ENCODE measurements at places on chromosomes 5 and 9.

DNA sequence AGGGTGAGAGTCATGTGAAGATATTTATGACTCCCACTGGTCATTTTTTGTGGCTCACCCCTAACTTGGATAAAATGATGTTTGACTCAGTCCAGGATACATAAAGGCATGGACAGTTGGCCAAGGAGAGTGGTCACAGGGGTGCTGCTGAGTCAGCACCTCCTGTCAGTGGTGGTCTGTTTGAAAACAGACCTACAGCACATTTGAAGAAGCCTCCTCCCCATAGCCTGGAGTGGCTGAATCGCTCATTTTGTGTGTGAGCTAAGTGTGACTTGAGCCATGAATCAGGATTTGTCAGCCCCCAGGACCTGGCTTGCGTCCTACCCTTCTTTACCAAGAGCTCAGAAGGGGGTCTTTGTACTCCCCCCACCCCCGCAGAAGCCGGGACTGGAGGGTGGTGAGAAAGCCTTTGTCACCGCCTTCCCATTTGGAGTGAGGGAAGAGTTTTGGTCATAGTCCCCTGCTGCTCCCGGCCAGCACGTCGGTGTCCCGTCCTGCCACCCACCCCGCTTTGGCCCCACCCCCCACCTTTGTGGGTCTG, 35.6 kb downstream of the TRIO start:
- peak; percentile 34 for DNase-seq

GRCh38 chr5:116652196-116652729, 77.6 kb upstream of the SEMA6A start:
- no peak for DNase-seq

DNA sequence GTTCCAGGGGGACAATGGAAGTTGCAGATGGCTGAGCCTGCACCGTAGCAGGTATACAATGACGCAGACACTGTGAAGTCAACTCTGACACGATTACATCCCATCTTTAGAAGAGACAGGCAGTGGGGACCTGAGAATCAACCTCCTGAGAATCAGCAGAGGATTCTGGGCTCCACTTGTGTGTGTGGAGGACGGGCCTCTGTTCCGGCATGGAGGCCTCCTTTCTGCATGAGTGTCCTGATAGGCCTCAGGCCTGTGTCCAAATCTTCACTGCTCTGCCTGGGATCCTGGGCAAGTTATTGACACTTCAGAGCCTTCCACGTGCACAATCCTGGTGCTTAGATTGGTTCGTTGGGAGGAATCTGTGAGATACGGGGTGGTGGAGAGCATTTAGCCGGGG, 151.2 kb upstream of the COL5A1 start:
- no peak for DNase-seq

DNA sequence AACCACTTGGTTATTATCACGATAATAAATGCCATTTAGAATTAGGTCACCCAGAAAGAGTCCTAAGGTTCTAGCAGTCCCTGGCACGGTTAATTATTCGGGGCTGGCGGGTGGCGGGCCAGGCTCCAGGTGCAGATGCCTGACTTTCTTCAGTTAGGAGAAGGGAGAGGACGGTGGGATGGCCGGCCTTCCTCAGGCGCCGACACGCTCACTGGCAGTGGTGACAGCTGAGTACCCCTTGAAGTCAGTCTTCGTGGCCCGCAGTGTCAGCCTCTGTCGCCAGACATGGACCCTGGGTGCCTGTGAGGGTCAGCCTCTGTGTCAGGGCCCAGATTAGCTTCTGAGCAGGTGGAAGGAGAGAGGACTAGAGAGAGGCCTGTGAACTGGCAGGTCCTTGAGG, 21.1 kb upstream of the EXOC3 start:
- DNase-seq, result no peak

- DNase-seq, result no peak
Observed at GRCh38 chr5:65816729-65817128, 94.7 kb downstream of the NLN start.

DNA sequence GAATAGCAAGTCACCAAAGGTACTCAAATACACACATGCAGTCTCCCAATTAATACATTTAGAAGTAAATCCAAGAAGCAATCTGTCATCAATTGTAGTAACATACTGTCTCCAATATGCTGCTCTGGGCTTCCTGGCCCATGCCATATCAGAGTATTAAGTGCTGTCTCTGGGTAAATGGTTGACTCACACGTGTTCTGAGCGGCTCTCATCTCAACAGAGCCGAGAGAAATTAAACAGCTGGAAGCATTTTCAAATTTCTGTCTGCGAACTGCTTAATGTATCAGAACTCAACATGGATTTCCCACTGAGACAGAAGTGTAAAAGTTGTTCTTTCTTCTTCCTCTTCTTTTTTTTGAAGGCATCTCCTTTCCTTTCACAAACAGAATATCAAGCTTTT, 247.3 kb upstream of the TAS2R1 start:
- no peak for DNase-seq

DNA sequence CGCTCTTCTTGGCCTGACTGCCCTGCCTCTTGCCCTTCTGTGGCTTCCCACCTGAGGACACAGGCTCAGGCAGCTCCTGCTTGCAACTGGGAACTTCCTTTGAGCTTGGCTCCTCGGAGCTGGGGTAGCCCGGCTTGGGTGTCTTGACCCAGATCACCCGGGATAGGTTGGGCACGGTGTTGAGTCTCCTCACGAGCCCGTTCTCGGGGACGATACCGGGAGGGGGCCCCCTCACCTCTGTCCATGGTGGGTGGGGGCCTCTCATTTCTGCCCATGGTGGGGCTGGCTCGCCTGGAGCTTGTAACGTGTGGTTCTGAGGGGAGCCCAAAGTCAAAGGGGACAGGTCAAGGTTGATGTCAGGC, 7.8 kb upstream of the DDX41 start:
- no peak for DNase-seq

DNA sequence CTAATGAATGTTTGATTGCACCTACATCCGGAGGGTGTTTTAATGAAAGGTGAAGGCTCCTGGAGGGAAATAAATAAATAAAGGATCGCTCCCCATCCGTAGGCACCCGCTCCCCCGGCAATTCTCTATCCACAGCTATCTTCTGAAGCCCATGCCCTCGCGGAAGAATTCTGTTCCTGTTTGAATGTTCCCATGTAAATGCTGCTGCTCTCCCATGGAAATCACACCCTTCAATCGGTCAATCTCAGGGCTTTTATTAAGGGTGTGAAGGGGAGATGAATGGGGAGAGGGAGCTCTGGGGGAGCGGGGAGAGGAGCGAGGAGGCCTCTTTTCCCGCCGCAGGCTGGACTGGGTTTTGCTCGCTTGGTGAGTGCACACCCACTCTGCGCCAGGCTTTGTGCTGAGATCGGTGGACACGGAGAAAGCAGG, 21.1 kb upstream of the ARAP3 start:
- DNase-seq, result peak; percentile 12

DNA sequence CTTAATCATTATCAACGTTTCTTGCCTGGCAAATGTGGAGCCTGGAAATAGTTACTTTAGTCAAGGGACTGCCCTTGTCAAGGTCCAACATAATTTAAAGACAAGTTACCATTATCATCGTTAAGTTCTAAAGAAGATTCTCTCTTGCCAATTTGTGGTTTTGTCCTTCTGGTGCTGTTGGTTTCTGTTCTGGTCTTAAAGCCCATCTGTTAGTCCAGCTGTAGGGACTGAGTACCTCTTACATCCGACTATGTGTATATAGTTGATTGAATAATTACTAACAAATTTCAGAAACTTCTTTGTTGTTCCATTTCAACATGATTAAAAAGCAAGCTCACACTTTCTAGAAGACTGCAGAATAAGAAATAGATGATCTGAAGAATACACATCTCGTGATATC, 1854.9 kb downstream of the MAT2B start:
- DNase-seq, result no peak

GRCh38 chr5:172918421-172919371, 40.5 kb upstream of the RPL26L1 start:
- no peak for DNase-seq

DNA sequence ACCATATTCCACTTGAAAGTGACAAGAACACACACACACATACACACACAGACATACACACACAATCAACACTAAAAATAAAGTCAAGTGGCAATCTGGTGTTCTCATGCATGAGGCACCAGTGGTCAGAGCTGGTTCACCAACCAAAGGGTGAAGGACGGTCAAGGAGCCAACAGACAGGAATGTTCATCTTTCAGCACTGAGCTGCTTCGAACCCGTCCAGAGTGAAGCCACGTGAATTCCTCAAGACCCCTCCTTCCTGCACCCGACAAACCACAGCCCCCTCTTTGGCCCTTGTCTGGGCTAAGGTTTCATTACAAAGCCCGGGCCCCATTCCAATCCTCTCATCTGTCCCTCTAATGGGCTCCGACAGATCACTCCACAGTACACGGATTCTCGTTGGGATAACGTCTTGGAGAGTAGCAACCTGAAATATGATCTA, 84.5 kb upstream of the SMIM23 start:
- peak; percentile 16 for DNase-seq

GRCh38 chr9:91187965-91188344, 173.8 kb downstream of the AUH start:
- peak; percentile 66 for DNase-seq
